NCI-H1436 treated with DMSO at 0.1 percent for 48 hours (cell line): ENCODE measurements at places on chromosomes 3 and 15.
A peak's percentile ranks its signal among the peaks of the same experiment; 100 is the strongest.

GRCh38 chr3:168362156-168362555 is 266.4 kb upstream of the GOLIM4 start:
- DNase-seq, result no peak

- DNase-seq, result no peak
These were observed 603 bp downstream of the EIF1B start for GRCh38 chr3:40309925-40310695.

DNA sequence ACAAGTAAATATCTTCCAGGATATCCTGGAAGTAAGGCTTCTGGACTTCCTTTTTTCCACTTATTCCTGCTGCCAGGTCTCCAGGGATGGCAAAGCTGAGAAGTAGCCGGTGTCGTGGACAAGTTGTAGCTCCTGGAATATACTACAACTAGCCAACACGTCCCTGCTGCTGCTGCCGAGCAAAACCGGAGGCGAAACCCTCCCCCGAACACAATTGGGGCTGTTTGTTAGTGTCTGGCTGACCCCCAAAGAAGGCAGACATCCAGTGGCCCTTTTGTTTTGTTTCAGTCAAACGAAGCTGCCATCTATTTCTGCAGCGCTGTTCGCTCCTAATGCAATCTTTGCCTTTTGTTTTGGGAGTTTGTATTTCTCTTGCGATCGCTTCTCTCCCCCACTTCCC is 45.3 kb upstream of the EIF5A2 start:
- no peak for DNase-seq

- DNase-seq, result no peak
These were observed 61.7 kb downstream of the PLOD2 start for GRCh38 chr3:146099316-146099715.

DNA sequence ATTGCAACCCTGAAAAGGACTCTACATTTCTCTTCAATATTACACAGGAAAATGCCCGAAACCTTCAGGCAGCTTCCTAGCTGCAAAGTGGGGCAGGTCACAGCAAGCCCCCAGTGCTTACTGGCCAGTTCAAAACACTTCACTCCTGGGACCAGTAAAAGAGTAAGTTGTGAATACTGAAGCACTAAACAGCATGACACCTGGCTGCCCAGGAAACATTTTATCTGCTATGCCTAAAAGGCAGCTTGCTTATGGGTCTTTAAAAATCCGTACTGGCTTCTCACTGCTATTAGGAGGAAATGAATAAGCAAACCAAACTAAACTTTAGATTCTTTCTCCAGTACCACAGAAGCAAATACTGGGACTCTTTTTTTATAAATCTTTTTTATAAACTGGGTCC is 457.9 kb upstream of the ALCAM start:
- peak; percentile 39 for DNase-seq

- no peak for DNase-seq
These were observed 62.4 kb downstream of the RAD18 start for GRCh38 chr3:8900869-8901268.

- DNase-seq, result no peak
These were observed at the start of gene GABRA5 for GRCh38 chr15:26866298-26867199. TSS of gene GABRA5 (plus strand) at chr15:26867062. CDS start at chr15:26869249, 2,187 bp downstream.

DNA sequence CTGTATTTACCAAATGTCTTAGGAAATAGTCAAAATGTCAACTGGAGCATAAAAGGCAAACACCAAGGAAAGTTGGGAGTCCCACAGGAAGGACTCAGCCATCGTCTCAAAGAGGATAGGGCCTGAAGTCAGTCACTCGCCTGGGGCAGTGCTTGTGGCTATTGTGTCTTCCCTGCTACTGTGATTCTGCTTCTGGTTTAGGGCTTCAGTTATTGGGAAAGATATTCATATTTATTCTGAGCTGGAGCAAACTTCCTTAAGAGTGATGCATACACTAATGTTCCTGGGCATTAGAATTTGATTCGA is 118.1 kb downstream of the EDEM1 start:
- DNase-seq, result no peak

DNA sequence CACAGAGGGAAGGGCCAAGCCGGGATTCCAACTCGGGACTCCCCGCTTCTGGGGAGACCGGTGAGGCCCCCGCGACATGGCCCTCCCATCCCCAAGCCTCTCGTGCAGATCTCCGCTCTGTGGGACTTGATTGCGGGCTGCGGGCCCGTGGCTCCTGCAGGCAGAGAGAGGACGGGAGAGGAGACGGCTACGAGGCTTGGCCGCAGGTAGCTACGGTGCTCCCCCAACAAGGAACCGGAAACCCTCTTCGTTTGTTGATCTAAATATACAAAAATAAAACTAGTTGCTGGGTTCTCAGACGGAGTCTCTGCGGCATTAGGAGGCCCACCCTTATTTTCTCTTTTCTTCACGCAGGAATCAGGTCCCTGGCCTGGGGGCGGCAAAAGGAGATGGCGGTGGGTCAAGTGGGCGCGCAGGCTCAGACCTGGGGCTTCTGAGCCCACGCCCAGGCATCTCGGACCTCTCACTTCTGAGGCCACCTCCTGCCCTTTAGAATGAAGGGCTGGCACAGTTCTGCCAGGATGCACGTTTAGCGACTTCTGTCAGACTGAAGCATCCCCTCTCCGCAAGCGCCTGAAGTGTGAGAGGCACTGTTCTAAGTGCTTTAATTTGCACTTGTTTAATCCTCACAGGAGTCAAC is 10.9 kb downstream of the GNB5 start:
- no peak for DNase-seq

DNA sequence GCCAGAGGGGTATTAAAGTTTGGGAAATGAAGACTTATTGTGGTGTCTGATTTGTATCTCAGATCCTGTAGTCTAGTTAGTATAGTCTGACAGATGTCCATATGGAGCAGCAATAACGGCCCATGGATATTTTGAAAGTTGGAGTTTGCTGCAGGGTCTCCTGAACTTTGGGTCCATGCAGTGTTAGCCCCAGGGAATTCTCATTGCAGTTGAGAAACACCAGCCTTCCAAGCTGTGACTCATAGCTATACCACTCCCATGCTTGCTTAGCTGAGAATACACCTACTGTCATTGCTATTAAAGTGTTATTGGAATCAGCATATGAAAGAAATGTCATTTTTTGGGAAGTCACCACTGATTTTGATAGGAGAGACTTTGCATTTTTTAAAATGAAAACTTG is 29.2 kb downstream of the TMOD2 start:
- no peak for DNase-seq

GRCh38 chr3:64190517-64191515 is 34.5 kb downstream of the PRICKLE2 start:
- DNase-seq, result no peak

- no peak for DNase-seq
These were observed 542 bp downstream of the INKA1 start for GRCh38 chr3:49803465-49804140.

GRCh38 chr3:8509961-8510360 is 8.3 kb downstream of the LMCD1 start:
- DNase-seq, result no peak

DNA sequence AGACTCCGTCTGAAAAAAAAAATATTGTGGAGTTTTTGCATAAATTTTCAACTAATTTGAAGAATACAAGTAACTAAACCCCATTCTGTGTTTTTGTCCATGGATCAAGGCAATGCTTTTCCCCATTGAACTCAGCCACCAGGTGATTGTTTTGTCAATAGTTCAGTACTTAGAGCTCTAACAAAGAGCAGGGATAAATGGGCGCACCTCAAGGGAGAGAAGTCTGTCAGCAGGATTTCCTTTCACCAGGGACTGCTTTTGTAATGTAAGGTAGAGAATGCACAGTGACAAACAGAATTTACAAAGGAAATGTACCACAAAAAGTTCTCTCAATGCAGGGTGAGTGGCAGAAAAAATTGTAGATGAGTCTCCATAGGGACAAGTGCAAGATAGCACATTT is 10.8 kb upstream of the ATP13A5 start:
- peak; percentile 51 for DNase-seq

GRCh38 chr3:47536221-47536891 is 22.8 kb upstream of the ELP6 start:
- no peak for DNase-seq

DNA sequence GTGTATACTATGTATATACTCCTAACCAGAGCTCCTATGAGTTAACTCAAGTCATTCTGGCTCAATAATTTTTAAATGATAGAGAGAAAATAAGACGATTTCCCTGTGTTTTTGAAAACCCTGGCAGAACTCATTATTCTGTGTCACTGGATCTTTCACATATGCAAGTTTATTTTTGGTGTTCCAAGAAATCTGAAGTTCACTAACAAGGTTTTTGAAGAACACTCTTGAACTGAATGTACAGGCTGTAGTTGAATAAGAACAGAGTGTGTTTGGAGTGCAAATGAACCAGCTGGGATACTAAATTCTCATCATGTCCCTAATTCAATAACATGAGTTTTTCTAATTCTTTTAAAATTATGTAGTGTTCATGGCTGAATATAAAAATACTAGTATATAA is 466.9 kb upstream of the SUCLG2 start:
- no peak for DNase-seq

DNA sequence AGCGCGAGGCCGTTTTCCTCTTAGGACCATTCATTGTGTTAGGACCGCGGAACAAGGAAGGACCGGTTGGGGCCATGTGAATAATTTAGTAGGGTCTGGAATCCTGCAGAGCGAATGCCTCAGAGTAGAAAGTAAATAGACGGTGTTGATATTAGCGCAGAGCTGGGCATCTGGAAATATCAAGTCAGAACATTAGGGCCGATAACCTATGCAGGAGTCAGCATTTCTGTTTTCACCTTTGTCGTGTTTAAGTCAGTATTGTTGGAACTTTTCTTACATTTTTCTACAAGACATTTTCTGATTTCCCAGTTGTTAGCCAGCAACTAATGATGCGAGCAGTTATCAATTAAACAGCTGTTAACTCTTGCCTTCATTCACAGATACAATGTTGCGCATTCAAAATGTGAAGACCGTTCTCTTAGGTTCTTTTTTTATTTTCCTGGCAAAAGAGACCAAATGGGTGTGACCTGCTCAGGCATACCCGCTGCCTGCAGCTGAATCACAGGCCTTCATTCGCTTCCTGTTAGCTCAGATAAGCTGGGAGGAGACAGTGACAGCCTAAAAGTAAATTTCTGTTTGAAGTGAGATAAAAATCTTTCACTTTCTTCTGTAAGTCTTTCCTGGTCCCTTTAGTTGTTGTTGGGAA is 966 bp upstream of the PKM start:
- DNase-seq, result no peak

DNA sequence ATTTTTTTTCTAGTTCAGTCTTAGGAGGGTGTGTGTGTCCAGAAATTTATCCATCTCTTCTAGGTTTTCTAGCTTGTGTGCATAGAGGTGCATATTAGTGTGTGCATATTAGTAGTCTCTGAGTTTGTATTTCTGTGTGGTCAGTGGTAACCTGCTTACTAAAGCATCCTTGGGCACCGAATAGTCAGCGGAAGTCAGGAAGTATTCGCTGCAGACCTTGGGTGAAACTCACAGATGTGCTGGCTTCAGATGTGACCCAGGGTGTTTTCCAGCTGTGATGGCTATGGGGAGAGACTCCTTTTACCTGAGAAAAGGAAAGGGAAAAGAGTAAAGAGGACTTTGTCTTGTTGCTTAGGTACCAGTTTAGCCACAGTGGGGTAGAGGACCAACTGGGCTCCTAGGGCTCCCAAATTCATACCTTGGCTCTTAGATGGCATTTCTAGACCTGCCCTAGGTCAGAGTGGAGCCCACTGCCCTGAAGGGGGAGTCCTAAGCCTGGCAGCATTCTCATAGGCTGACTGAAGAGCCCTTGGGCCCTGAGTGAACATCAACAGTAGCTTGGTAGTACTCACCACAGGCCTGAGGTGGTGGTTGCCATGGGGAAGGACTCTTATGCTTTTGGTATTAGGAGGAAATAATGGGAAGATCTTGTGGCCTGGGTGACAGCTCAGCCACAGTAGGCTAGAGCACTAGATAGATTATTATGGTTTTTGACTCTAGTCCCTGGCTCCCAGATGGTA is 286.0 kb upstream of the ZPLD1 start:
- DNase-seq, result no peak

DNA sequence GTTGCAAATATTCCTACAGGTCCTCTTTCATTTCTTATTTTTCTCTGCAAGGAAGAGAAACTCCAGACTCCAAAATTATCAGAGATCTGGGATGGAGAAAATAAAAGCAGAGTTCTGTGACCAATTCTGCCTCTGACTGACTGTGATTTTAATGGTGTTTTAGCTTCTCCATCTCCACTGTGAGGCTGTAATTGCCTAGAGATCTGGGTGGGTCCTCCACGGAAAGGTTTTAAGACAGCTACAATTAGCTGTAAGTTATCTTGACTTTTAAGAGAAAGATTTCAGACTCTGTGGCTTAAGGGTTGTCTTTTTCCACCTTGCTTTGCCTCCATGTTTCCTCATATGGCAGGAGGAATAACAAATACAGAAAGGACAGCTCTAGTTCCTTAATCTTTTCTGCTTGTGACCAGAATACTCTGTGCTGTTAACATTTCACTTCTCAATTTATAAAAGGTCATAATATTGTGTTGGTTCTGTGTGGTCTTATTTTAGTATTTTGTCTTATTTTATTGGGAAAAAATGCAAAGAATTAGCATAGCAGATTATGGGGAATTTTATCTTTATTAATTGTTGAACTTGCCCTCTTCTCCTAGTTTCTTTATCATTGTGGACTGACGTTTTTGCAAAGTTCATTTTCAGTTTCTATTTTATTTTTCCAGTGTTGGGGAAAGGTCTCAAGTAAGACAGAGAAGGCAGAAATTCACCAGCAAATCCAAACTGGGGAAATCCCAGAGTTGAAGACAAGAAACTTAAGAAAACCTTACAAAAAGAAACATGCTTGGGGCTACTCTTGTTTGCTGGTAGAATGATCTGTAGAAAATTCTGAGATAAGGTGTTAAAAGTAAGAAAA is 157.9 kb downstream of the RAP2B start:
- DNase-seq, result no peak

- no peak for DNase-seq
These were observed 30.8 kb upstream of the BHLHE40 start for GRCh38 chr3:4948395-4948794.

- no peak for DNase-seq
These were observed 21.3 kb downstream of the MEGF11 start for GRCh38 chr15:66232267-66232625.

- no peak for DNase-seq
These were observed 31.4 kb downstream of the MKRN2 start for GRCh38 chr3:12588039-12589009.
